Omental fat pad (tissue), 4 donors: ENCODE measurements at places on chromosomes 2 and 18.

DNA sequence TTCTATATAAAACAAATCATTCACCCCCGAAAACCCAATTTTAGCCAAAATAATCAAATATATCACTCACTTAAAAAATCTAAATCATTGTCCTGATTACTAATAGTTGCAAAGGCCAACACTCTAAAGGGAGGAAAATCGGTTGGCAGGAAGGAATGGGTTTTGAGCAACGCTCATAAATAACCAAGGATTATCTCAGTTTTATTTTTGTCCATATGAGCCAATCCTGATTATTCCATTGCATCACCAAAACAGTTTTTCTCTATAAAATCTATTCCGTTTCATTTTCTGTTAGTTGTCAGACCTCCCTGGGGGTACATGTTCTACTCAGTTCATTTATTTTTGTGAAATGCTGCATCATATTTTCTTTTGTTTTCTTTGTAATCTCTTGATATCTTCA lies 174.1 kb downstream of the LRATD1 start:
- no peak for DNase-seq

DNA sequence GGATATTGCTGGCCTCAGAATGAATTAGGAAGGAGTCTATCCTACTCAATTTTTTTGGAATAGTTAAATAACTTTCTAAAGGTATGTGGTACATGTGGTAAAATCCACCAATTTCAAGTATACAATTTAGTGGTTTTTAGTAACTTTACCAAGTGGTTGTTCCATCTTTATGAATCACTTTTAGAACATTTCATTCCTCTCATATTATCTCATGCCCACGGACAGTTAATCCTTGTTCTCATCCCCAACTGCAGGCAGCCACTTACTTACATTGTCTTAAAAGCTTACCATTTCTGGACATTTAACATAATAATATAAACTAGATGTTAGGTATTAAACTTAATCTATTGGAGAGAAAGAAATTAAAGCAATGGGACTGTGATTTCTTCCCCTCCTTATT lies 146.3 kb upstream of the ZC3H15 start:
- DNase-seq = no peak

DNA sequence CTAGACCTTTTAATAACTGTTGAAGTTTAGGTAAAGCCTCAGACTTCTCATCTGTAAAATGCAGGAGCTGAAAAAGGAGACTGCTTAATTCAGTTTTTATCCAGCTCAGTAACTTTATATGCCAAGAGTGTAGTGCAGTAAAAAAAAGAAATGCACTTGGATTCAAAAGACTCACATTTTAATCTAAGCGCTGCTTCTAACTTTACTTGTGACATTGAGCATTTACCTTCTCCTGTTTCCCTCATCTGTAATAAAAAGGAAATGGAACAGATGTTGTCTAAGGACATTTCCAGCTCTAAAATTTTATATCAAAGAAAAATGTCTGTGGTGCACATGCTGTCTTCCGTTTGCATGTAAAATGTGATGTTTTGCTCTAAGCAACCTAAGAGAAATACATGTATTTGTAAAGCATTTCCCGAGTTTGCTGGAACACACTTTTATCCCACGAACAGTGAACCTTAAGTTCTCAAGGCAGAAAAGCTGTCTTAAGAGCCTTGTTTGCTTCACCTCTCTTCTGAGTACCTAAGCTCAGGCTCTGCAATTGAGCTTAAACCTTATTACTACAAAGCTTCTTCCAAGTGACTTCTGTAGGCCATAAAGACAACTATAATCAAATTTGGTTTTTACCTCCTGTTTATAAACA lies 24.2 kb upstream of the TANK start:
- DNase-seq = no peak

GRCh38 chr2:430291-431040 lies 142.6 kb upstream of the ALKAL2 start:
- DNase-seq = no peak

DNA sequence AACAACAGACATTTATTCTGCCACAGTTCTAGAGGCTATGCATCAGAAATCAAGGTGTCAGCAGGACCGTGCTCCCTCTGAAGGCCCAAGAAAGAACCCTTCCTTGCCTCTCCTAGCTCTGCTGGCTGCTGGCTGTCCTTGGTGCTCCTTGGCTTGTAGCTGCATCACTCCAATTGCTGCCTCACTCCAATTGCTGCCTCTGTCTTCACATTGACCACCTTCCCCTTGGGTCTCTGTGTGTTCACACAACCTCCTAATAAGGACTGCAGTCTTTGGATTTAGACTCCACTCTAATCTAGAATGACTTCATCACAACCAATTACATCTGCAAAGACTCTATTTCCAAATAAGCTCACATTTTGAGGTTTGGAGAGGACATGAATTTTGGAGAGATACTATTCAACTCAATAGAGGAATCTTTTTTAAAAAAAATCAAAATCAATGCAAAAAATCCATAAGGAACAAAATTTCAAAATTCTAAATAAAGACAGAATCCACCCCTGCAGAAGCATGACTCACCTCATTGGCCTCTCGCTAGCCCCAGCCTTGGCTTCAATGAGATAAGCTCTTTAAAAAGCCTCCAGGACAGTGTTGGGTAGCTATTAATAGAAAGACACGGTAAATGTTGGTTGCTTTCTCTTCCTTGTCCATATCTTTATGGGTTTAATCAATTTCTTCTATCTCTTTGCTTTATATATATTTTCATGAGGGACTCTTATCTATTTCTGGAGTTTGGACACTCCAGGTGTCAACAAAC lies 267.6 kb upstream of the MGAT5 start:
- DNase-seq = no peak

DNA sequence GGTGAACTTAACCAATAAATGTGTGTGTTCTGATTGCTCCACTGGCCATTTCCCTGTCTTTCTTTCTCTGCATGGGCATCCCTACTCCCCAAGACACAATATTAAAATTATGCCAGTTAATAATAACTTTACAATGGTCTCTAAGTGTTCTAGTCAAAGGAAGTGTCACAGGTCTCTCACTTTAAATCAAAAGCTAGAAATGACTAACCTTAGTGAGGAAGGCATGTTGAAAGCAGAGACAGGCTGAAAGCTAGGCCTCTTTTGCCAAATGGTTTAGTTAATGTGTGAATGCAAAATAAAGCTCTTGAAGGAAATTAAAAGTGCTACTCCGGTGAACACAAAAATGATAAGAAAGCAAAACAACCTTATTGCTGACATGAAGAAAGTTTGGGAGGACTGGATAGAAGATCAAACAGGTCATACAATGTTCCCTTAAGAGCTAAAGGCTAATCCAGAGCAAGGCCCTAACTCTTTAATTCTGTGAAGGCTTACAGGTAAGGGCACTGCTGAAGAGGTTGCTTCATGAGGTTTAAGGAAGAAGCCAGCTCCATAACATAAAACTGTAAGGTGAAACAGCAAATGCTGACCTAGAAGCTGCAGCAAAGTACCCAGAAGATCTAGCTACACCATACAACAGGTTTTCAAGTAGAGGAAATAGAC lies 44.0 kb upstream of the ARHGAP15 start:
- no peak for DNase-seq

DNA sequence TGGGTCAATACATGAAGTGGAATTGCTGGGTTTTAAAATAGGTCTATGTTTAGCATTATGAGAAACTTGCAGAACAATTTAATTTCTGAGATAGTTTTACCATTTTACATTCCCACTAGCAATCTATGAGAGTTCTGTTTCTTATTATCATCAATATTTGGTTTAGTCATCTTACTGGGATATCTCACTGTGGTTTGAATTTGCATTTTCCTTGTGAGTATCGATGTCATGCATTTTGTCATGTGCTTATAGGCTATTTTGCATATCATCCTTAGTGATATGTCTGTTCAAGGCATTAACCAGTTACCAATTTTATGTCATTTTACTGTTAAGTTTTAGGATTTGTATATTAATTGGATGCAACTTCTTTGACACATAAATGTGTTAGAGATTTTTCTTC lies 204.4 kb downstream of the MCFD2 start:
- no peak for DNase-seq

DNA sequence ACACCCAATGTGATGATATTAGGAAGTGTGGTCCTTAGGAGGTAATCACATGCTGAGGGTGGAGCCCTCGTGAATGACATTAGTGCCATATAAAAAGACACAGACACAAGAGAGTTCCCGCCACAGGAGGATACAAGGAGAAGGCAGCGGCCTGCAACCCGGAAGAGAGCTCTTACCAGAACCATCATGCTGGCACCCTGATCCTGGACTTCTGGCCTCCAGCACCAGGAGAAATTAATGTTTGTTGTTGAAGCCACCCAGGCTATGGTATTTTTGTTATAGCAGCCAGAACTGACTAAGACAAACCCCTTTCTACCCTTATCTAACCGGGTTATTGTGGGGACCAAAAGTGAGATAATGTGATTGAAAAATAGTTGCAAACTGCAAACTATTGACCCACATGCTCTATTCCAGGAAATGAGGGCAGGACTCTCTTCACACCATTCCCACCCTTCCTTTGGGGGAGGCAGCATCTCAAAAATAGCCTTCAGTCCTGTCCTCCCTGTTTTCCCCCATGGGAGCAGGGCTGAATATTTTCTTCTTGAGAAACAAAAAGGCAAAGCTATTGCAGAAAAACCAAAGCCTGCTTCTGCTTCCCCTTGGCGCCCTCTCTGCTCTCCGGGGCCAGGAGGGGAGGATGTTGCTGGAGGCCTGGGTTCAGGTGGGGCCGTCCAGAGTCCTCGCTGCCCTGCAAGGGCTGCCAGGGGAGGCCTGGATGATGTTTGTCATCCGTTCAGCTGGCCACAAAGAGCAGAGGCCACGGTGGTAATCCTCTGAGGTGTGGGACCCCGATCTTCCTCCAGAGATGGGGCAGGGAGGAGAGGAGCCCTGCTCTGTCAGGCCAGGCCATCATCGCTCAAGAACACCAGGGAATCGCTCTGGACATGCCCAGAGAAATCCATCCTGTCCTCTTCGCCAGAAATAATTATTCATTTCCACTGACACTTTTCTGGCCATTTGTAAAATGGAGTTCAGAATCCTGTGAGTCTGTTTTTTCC lies 73.8 kb upstream of the HAAO start:
- no peak for DNase-seq

GRCh38 chr2:25104736-25105135 lies 62.9 kb downstream of the EFR3B start:
- no peak for DNase-seq

GRCh38 chr2:98715812-98716451 lies 15.0 kb downstream of the MGAT4A start:
- DNase-seq = no peak

DNA sequence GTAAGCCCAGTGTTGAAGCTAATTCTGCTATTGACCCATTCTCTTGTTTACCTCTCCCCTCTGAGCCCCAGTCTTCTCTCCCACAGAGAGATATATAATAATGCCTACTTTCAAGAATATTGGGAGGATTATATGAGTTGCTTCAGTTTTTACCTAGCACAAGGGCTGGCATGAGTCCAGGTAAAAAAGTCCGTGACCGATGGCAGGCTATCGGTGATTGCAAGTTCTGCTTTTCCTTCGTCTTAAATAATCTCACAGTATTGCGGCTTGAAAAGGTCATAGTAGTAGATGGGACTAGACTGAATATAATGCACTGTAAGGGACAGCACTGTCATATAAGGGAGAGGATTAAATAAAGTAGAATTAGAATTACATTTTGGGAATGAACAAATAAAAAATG lies 77.6 kb downstream of the KIF5C start:
- no peak for DNase-seq

DNA sequence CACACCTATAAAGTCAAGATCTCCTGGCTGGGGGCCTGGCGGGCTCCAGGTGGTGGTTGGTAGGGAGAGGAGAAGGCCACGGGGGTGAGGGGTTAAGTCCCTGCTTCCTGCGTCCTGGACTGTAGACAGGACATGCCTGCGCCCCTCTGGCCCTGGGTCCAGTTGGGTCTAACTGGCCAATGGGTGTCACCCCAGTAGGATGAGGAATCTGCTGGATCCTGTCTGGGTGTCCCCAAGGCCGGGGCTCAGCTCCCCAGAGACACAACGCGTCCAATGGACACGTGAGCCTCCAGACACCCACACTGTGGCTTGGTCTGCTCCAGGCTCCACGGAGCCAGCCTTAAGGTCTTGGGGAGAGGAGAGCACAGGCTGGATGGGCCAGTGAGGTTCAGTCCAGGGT lies 19.6 kb downstream of the AQP12A start:
- no peak for DNase-seq

GRCh38 chr18:58195278-58195765 lies 151.3 kb downstream of the NEDD4L start:
- DNase-seq = no peak

GRCh38 chr18:58458304-58458703 lies 170.6 kb downstream of the ALPK2 start:
- DNase-seq = no peak

DNA sequence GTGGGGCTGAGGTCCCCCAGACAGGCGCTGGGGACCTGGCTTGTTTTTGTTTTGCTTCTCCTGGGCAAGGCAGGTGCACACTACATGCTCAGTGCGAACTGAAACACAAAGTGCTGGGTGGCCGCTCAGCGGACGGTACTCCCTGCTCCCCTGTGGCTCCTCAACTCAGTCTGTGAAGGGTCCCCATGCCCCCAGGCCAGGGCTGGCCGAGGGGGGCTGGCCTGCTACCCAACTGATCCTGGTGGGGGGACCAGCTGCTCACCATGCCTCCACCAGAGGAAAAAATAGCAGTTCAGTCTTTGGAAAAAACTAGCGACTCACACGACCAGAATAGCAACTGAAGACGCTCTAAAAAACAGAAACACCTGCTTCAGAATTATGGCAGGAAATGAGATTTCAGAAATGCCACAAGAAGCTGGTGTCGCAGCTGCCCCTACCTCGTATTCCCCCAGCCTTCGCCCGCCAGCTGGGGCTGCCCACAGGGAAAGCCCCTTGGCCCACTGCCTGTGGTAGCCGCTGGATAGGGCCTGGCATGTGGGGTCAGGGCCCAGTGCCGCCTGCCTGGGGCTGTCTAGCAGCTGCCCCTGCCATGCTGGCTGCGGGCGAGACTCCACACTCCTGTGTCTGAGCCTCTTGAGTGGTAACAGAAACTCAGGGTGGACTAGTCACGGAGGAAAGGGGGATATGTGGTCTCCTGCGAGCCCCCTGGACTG lies 43.7 kb downstream of the MEX3C start:
- no peak for DNase-seq

- DNase-seq = no peak
These were observed 49.9 kb upstream of the DAPL1 start for GRCh38 chr2:158745067-158745865.

DNA sequence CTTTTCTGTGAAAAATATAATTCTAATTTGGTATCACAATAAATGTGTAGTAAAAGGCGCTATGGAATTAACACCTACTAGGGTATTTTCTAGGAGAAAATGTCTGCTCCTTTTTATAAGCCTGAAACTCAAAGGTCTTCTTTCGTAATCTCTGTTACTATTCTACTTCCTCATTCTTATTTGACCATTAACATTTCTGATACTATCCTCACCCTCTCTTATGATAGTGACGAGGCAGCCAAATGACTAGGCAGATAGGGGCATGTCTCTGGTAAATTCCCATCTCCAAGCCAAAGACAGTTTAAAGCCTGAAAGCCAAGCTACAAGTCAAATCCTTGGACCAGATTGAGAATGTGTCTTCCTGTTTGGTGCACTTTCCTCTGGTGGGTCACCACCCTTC lies 251.7 kb downstream of the LRRTM4 start:
- DNase-seq = no peak

DNA sequence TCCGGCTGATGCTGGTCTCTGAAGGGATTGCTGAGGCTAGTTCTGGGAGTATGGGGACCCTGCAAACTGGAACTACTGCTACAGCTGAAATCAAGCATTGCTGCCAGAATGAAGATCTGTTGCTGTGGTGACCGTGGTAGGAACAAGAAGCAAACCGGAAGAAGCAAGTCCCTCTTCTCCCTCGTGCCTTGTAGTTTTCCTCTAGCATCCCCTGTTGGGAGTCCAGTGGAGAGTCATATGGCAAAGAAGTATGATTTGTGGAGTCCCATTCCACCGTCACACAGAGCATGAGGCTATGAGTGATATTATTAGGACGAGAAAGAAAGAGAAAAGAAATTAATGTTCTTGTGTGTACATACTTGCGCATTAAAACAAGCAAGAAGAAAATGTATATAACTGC lies 138.8 kb upstream of the SP5 start:
- DNase-seq = no peak
